ENCODE measurements at places on chromosomes 5 and 9. TPM values are rescaled to one million over a fixed set of nuclear protein-coding genes. Genes with fewer than 3 reads are reported as not detected.
A peak's percentile ranks its signal among the peaks of the same experiment; 100 is the strongest.

DNA sequence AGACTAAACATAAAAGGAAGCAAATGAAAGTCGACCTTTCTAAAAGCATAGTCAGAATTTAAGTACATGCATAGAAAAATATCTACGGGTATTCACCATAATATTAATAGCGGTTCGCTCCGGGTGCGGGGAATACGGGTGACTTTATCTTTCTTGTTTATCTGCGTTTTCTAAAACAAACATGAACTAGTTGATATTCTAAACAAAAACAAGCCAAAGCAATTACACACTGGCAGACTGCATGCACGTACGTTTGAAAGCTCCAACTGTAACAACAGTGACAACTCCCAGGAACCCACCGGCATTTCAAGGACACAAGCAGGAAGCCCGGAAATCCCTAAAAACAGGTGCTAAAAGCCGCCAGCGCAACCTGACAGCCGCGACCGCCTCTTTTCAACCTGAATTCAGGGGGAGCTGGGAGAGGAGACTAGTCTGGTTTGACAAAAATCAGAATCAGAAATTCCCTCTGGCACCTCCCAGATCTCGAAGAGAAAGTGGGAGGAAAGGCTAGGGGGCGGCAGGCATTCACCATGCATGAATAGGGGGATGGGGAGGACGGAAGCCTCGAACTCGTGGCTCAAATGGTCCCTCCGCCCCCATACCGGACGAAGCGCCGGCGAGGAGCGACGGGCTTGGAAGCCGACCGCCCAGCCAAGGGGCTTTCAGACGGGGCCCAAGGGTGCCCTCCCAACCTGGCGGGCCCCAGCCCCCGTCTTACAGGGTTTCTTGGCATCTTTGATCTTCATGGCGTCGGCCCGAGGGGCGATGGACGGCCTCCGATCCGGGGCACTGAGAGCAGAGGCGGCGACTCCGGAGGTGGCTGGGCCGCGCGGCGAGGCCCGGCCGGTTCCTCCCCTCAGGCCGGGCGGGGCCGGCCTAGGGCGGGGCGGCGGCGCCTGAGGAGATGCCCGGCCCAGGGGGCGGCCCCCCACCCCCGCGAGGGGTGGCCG is at the start of gene PANK3:
Gene PANK3 (minus strand): TSS at position 831 of the 950 bp plus-strand sequence. CDS start 85 bp downstream, at position 746.
- no peak for DNase-seq

GRCh38 chr9:70642341-70642740 is 227.9 kb upstream of the KLF9 start:
- DNase-seq = no peak

DNA sequence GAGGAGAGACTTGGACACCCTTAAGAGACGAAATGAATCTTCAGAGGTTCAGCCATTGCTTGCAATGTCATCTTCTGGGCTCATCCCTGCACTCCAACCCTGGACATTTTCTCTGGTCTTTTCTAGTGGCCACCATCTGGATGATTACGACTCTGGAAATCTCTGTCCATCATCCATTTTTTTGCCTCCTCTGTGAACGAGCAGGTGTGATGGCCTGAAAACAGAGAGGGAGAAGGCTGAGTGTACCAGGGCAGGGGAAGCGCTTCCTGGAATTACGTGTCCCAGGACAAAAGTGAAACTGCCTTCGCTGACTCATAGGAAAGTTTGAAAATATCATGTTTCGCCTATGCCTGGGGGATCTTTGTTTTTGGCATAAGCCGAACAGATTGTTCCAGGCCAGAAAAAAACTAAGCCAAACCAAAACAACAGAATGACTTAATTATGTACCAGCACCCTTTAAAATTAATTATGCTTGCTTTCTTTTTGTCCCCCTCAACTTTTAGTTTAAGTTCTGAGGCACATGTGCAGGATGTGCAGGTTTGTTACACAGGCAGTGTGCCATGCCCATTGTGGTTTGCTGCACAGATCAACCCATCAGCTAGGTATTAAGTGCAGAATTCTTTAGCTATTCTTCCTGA is 31.9 kb downstream of the ANKRD33B start:
- DNase-seq = no peak

Gene NR2F1
- total RNA-seq = 0.99 TPM

DNA sequence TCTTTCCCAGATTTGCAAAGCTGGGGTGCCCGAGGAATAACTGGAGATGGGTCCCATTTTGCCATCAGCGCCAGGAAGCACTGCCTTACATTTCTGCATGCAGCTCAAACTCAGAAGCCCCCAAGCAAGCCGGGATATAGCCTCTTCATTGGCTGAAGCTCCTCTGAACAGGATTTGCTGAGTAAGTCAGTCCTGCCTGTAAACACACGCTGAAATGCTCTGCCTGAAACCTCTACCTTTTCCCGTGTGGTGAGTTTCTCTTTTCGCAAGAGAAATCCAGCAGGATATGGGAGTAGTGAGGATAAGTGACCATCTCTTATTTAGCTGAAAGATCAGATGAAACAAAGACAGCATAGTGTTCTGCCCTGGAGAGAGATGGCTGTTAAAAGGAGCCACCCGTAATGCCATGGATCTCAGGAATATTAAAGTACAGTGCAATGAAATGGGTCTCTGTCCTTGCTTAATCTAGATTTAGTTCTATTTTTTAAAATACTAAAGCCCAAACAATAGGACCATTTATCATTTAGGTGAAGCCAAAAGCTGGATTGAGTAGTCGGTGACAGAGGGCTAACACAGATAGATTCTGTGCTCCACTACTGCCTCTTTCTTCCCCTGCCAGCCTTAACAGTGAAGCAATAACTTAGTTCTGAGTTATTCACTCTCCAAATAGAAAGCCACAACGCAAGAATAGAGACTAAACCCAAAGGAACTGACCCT is 177.5 kb upstream of the PPP2R2B start:
- DNase-seq = no peak

Gene INSL4
- not detected for total RNA-seq

DNA sequence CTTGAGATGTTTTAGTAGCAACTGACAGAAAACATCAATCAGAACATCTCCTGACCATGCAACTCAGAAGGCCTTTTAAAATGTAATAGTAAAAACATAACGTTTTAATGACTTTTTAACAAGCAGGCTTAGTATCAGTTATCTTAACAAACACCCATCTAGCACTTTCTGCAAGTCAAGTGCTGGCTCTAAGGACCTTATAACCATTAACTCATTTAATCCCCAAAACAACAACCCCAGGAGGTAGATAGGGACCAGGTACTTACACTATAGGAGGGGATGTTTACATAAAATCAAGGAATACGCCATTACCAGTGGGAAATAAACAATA is 41.8 kb downstream of the ROR2 start:
- DNase-seq = no peak

DNA sequence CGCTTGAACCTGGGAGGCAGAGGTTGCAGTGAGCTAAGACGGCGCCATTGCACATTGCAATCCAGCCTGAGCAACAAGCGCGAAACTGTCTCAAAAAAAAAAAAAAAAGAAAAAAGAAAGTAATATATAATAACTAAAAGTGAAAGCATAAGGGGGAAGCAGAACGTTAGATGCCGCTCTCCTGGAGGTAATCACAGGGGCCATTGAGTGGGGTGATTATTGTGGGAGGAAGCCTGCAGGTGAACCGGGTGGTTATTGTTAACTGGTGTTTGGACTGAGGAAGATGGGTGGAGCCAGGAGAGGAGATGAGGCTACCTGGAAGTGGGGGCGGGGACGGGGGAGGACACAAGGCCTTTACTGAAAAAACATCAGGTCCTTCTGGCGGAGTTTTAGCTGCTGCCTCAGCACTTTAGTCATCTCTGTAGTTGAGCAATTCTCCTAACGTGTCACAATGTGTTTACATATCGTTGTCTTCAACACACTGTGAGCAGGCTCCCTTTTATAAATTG is 5.3 kb upstream of the TJP2 start:
- DNase-seq = no peak

GRCh38 chr9:26326563-26326962 is 566.0 kb downstream of the CAAP1 start:
- DNase-seq = peak; percentile 4

Gene SLC6A3
- total RNA-seq = 0.19 TPM

GRCh38 chr5:40957048-40957447 is 47.8 kb downstream of the C7 start:
- DNase-seq = no peak

Gene NFIL3
- 25.1 TPM for total RNA-seq

DNA sequence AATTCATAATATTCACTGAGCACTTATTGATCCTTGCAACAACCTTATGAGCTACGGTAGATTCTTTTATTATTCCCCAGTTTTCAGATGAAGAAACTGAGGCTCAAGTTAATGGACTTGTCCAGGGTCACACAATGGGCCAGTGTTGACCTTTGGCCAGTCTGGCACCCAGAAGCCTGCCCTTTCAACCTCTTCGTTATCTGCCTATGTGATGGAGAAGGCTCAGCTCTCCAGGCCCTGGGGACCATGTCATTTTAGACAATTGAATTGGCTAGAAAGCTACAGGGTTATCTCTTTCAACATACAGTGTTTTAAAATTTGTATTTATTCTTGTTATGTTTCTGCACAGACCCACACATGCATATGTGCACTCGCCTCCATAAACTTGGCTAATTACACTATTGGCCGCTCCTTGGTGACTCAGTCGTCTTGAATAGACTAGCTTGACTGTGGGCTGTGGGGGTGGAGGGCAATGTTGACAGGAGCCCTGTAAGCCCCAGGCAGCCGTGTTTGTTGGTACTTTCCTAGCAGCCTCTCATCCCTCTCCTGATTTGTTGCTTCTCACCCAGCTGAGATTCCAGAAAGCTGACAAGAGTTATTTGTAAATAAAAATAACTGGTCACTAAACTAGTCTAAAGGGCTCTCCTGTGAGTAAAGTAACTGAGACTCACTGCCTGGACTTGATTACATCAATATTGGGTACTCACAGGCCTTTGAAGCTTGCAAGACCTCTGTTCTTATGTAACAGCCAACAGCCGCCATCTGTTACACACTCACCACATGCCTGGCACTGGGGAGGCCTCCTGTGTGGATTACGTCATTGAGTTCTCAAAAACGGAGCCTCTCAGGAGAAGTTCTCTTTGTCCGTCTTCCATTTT is 8.5 kb upstream of the ANGPTL2 start:
- DNase-seq = peak; percentile 70

Gene SH3RF2
- total RNA-seq = 191 TPM

- no peak for DNase-seq
Observed at GRCh38 chr9:77392328-77392727, 215.0 kb downstream of the VPS13A start.
